ENCODE measurements at places on chromosomes 7 and 10. TPM values are rescaled to one million over a fixed set of nuclear protein-coding genes. Genes with fewer than 3 reads are reported as not detected.

ADCYAP1R1 gene
- 2.5 TPM for total RNA-seq

LGI1 gene
- total RNA-seq, result not detected

TUBAL3 gene
- total RNA-seq, result 0.36 TPM

PRR15 gene
- not detected for total RNA-seq

DNA sequence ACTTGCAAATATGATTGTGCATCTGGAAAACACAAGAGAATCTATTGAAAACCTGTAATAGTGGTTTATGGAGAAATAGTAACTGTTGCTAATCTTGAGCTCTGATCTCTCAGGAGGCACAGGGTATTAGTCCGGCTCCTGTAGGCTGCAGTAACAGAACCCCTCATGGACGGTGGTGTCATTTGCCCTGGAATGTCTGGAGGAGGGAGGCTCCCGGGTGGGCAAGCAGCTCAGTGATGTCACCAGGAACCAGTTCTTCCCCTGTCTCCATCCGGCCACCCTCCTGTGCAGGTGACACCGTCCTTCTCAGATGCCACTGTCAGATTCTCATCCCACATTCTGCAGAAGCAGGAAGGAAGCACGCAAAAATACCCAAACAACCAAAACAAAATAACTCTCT is 29.3 kb downstream of the INPP5A start:
- no peak for DNase-seq

- no peak for DNase-seq
Measured at GRCh38 chr7:136637813-136638212, 230.6 kb upstream of the CHRM2 start.

ZNF467 gene
- total RNA-seq, result 5.2 TPM

DNA sequence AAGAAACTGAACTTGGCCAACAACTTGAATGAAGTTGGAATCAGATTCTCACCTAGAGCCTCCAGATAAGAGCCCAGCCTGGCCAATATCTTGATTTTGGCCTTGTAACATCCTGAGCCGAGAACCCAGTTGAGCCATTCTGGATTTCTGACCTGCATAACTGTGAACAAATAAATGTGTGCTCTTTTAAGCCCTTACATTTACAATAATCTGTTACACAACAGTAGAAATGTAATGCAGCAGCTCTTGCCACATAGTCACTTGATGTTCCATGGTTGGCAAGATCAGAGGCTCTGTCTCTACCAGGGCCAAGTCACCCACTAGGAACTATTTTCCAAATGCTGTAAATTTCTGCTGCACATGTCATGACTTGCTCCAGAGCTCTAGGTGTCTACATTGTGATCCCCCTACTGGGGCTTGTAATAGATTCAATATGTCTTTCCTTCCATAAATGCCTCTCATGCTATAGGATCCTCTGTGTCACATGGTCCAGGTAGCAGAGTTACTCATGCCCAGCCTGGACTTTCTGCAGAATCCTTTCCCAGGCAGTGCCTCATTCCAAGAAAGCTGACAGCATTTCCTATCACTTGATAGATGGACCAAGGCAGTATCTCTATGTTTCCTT is 11.4 kb upstream of the RBM20 start:
- no peak for DNase-seq

GRCh38 chr7:139562961-139563565 is 39.6 kb downstream of the CLEC2L start:
- no peak for DNase-seq

All from left ventricle myocardium inferior (tissue), 1 donor.